ENCODE measurements at places on chromosomes 12 and 14.

- no peak for DNase-seq
Measured at GRCh38 chr12:100141998-100142850, 450 bp downstream of the BLTP3B start.

DNA sequence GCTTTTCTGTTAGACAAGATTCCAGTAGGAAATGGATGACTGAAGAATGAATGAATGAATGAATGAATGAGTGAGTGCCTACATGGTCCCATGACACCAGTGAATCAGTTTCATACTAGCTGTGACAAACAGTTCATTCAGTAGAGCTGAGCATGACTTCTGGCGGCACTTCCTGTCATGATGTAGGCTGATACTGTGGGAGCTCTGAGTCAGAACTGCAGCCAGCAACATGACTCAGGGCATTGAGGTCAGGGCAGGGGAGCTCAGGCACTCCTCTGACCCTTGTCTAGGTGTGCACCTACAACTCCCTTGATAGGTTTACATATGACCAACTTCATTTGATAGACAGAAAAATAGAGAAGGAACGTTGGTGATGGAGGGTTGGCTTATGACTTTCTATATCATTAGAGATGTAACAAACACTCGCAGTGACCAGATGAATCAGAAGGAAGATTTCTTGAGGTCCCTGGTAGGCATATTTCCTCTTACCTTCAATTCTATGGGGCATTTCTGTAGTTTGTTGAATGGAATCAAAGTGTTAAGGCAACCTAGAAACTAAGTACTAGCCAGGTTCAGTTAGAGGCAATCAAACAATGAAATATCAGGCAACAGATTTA lies 139.3 kb upstream of the ARHGAP5 start:
- peak; percentile 96 for DNase-seq

GRCh38 chr12:113469949-113470743 lies 1.5 kb downstream of the LHX5 start:
- DNase-seq: no peak

- DNase-seq: no peak
Measured at GRCh38 chr12:106045251-106045674, 93.5 kb downstream of the NUAK1 start.

DNA sequence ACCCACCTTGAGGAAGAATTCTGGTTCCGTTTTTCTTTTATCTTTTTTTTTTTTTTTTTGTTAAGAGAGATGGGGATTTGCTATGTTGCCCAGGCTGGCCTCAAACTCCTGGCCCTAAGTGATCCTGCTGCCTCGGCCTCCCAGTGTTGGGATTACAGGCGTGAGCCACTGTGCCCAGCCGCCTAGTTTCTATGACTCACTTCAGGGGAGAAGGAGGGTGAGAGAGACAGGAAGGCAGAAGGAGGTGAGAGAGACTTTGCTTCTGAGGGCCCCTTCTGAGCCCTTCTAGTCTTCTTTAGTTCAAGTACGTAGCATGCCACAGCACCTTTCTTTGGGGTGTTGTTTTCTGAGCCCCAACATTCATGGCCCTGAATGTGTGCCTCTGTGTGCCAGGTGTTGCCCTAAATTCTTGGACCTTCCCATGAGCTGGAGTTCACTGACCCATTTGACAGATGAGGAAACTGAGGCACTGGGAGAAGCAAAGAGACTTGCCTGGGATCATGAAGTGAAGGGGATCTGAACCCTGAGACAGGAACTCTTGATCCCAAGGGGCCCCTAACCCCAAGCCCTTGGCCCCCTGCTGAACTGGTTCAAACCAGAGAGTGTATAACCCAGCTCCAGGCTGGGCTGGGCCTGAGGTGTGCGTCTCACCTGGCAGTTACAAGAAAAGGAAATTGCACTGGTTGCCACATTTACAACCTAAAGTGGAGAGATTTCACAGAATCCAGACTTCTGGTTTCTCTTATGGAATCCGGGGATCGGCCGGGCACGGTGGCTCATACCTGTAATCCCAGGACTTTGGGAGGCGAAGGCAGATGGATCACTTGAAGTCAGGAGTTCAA lies 20.8 kb downstream of the SH2B3 start:
- DNase-seq: no peak

GRCh38 chr14:61257469-61258057 lies 23.6 kb downstream of the TMEM30B start:
- no peak for DNase-seq

DNA sequence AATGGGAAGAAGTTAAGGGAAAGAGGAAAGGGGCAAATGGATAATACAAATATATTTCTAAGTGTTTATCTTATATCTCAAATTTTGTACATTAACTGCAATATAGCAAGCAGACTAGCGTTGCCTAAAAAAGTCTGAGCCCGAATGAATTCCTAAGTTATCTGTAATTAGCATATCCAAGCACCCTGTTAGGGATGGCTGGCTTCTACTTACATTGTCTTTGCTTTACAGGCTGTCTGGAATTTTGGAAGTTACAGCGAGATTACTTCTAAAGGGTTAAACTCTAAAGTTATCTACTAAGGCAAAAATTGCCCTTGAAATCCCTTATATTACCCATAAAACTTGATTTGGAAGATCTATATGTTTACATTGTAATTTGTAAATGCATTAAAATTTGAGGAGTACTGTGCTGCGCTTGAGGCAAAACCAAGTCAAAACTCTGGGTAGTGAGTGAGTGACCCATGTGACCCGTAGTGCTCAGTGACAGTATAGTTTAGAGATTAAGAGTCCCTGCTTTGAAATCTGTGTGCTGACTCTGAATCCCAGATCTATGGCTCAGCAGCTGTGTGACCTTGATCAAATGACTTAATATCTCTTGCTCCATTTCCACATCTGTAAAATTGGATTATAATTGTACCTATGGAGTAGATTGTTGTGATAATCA lies 17.3 kb upstream of the LIN7A start:
- DNase-seq: no peak

GRCh38 chr14:65371784-65372183 lies 40.7 kb upstream of the FUT8 start:
- DNase-seq: no peak

DNA sequence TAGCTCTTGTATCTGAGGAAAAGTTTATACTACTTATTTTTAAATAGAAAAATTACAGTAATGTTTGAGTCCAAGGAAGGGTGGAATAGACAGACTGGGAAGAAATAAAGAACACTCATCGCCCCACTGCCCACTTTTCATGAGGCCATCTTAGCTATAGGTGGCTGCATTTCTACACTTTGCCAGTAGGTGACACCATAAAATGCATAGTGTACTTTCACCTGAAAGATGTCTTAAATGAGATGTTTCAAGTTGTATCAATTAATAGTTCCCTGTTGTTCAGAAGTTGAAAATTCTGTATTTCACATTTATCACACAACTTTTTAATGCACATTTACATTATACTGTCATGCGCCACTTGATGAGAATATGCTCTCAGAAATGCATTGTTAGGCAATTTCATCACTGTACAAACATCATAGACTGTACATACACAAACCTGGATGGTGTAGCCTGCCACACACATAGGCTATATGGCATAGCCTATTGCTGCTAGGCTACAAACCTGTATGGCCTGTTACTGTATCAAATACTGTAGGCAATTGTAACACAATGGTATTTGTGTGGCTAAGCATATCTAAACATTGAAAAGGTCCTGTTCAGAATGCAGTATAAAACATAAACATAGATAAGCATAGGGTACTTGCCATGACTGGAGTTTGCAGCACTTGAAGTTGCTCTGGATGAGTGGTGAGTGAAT lies 27.6 kb downstream of the PMCH start:
- DNase-seq: peak; percentile 54

GRCh38 chr12:47556261-47557030 lies 149.4 kb downstream of the RPAP3 start:
- DNase-seq: peak; percentile 92

GRCh38 chr12:119036878-119037825 lies 55.8 kb downstream of the SRRM4 start:
- DNase-seq: no peak

GRCh38 chr12:96143827-96144565 lies 50.2 kb upstream of the ELK3 start:
- no peak for DNase-seq

DNA sequence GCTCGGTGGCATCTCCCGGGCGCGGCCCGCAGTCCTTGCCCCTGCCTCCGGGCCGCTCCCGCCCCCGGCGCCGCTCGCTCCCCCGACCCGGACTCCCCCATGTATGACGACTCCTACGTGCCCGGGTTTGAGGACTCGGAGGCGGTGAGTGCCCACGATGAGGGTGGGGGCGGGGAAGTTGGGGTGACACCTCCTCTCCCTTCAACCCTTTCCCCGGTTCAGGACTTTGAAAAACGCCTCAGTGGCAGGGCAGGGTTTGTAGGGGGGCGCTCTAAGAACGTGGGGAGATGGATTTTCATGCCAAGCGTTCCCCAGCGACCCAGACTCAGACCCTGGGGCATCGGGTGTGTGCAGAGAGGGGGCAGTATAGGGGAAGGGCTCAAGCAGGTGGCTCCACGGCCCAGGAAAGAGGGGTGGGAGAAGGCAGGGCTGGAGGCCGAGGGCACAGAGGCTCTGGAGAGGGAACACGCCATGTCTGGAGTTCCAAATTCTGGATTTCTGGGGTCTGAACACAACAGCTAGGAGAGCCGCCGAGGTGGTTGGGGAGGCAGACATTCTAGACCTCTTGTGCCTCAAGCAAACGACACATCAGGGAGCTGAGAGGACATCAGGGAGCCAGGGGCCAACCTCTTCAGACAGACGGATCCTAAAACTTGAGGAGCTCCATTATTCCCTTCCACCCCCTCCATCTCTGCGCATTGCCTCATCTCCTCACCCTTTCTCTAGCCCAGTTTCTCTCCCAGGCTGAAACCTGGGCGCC lies 715 bp downstream of the CACNB3 start:
- no peak for DNase-seq

- peak; percentile 70 for DNase-seq
Measured at GRCh38 chr14:74763803-74764531, 851 bp downstream of the YLPM1 start.

DNA sequence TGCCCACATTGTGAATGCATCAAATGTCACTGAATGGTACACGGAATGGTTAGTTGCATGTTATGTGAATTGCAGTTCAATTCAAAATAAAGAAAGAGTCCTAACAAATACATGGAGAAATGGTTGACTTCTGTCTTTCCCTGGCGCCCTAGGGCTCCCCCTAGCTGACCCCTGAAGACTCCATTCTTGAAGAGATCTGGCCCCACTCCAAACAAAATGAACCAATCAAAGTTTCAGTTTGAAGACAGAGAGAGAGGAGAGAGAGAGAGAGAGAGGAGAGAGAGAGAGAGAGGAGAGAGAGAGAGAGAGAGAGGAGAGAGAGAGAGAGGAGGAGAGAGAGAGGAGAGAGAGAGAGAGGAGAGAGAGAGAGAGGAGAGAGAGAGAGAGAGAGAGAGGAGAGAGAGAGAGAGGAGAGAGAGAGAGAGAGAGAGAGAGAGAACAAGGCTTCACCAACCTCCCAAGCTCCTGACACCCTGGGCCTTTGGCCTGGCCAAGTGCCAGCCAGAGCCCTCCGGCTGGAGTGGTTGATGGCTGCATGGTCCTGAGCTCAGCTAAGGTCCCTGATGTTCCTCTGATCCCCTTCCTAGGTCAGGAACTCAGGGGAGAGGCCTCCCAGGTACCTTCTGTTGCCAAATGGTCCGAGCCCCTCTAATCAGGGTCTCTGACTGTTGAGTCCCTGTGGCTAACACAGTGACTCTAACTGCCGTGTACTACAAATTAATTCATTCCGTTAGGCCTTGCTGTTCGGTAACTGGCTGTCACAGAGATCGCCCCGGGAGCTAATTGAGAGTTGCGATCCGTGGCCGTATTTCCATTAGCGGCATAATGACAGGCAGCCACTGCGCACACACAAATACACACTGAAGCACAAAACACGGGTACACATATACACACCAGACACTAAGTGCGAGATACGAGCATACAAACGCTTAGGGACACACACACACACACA lies 188.8 kb downstream of the ESRRB start:
- DNase-seq: peak; percentile 18

- DNase-seq: no peak
Measured at GRCh38 chr12:72197790-72198189, 74.4 kb upstream of the TRHDE start.

DNA sequence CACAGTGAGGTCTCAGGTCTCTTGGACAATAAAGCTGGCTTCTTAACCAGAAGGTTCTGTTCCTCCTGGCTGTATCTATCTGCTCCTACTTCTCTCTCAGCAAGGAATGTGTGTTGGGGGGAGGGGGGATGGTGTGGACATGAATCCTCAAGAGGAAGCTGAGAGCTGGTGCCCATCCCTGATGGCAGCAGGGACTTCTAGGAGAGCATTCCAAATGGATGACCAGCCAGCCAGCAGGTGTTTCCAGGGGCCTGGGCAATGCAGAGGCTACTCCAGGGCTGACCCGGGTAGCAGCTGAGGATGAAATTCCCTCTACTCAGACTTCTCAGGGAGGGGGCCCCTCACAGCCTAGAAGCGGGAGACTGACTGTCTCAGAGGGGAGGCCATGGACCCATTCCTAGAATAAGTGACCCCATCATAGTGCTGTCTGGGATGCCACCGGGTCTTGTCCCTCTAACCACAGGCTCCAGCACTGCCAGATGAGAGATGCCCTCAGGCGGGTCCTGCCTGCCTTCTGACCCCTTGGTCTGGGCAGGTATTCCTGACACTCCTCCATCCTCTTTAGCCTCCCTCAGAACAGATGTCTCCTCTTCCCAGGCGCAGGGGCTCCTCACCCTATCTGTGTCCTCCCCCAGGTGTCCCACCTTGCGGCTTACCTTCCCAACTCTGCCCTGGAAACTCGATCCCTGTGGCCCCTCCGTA lies 1.2 kb downstream of the RAB15 start:
- no peak for DNase-seq

DNA sequence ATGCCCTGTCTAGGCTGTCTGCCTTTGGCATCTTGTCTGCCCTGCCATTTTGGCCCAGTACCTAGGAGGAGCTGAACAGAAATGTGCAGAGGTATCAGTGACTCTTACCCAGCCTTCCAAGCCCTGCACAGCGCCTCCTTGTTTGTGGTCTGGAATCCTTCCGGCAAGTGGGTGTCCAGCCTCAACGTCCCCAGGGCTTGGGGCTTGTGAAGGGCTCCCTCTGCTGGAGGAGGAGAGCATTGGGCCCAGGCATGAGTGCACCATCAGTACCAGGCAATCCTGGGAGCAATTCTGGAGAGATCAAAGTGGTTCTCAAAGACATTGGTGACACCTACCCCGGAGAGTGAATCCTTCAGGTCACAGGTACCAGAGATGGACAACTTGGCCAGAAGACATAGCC lies 2.4 kb upstream of the TCL1B start:
- DNase-seq: peak; percentile 2

DNA sequence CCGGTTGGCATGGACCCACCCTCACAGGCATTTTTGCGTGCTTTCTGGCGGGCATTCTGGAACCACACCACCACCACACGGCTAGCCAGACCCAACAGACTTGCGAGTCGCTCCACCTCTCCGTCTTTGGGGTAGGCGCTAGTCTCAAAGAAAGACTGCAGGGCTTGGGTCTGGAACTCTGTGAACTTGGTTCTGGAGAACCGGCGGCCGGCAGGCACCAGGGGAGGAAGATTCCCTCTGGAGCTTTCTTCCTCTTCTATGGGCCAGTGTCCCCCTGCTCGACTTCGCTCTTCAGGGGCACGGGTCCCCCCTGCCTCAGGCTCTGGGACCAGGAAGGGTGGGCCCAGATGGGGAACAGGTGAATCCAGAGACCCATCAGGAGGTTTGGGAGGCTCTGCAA lies 26.6 kb downstream of the ZFHX2 start:
- DNase-seq: no peak

- DNase-seq: no peak
Measured at GRCh38 chr12:24071842-24072241, 122.4 kb upstream of the SOX5 start.
